ENCODE measurements at places on chromosomes 16 and 17.

GRCh38 chr17:65455972-65456343 lies 105.5 kb downstream of the AXIN2 start:
- no peak for DNase-seq

- no peak for DNase-seq
Observed at GRCh38 chr16:47310792-47311211, 150.1 kb downstream of the ITFG1 start.

DNA sequence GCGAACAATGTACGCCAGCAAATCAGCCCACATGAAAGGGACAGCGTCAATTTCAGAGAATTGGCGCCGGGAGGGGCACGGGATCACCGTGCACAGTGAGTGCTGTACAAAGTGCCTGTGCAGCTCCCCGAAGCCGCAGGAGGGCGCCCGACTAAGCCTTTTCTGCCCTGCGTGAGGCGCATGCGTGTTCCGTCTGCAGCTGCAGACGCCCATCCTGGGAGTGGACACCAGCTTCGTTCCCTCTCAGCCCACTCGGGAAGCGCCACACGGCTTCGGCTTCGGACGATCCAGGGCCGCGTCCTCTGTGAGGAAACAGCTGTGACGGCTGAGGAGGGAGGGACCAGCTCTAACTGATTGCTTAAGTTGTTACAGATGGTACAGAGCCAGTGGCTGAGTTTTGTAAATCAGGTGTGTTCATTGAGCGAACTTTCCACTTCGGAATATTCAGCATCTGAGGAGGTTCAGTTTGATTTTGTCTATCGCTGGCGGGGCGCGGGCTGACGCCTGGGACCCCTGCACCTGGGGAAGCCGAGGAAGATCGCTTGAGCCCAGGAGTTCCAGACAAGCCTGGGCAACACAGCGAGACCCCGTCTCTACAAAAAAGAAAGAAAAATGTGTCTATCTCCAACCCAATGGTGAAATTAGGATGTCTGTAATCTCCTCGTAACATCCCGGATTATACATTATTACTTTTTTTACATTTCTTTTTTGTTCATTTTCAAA lies 15.4 kb upstream of the ZNF287 start:
- peak; percentile 91 for DNase-seq

- DNase-seq: no peak
Observed at GRCh38 chr17:35240861-35241260, 2.0 kb upstream of the SLFN5 start.

- no peak for DNase-seq
Observed at GRCh38 chr17:77616254-77616731, 342.2 kb upstream of the TNRC6C start.

GRCh38 chr16:75241412-75241811 lies 10.0 kb downstream of the BCAR1 start:
- no peak for DNase-seq

GRCh38 chr16:22213801-22214200 lies 7.7 kb downstream of the EEF2K start:
- no peak for DNase-seq

DNA sequence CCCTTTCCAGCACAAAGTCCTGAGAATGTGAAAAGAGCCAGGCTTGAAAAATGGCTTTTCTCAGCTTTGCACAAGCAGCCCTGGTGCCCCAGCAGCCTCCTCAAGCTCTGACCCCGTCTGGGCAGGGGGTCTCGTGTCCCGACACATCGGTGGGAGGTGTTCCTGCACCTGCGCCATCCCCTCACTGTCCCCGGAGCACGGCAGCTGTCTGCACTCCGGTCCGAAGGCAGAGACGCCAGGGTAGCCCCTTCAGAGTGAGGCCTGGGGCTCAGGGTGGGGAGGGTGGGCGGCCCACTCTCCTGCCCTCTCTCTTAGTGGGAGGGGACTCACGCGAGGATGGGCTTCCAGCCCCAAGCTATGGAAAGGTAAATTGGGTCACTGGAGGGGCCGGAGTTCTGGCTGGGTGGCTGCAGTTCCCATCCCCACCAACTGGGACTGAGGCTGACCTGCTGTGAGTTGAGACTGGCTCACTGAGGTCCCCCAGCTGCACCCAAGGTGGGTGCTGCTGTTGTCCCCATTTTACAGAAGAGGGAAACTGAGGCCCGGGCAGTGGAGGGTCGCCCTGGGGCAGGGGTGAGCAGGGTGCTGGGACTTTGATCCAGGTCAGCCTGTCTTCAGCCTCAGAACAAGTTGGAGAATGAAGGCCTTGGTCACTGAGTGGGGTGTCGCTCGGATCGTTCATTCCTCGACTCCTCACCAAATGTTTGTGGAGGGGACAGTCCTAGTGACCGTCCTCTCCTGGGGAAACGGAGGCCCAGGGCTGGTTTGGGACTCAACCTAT lies 2.3 kb upstream of the BAIAP3 start:
- no peak for DNase-seq

- DNase-seq: no peak
Observed at GRCh38 chr16:57600048-57600835, 28.2 kb upstream of the ADGRG1 start.

DNA sequence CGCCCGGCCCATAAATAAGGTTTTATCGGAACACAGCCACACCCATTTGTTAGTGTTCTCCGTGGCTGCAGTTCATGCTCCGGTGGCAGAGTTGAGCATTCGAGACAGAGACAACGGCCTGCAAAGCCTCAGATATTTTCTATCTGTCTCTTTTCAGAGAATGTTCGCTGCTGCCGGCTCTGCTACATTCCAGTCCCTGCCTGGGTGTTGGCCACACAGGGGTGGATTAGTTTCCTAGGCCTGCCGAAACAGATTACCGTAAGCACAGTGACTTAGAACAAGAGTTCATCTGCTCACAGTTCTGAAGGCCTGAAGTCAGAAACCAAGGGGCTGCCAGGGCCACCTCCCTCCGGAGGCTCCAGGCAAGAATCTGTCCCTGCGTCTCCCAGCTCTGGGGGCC lies 19.1 kb upstream of the GSG1L start:
- DNase-seq: no peak

- no peak for DNase-seq
Observed at GRCh38 chr16:73074382-73074781, 26.5 kb upstream of the ZFHX3 start.

DNA sequence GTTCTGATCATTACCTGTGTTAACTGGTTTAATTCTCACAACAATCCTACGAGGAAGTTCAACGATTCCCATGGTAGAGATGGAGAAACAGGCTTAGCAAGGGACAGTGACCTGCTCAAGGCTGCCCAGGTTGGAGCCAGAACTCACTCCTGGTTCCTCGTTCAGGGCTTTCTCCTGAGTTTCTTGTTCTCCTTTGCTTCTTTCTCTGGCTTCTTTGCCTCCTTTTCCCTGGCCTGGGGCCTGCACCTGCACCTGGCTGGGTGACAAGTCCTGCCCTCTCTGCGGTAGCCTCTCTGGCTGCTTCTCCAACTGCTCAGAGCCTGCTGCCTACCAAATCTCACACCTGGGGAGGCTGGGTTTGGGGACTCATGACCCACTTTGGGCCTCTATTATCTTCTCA lies 2.8 kb downstream of the CCL22 start:
- no peak for DNase-seq

DNA sequence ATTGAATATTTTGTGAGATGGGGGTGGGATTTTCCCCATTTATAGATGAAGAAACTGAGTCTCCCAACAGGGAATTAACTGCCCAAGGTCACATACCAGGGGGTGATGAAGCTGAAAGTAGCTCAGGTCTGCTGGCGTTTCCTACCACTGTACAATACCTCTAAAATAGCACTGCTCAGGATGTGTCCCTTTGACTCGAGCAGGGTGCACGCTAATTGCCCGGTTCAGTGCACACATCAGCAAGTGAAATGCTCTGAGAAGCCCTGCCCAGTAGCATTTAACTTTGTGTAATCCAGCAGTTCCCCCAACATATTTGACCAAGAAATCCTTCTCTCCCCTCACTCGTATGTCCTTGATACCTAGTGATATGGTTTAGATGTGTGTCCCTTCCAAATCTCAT lies 50.1 kb upstream of the DDX52 start:
- no peak for DNase-seq

DNA sequence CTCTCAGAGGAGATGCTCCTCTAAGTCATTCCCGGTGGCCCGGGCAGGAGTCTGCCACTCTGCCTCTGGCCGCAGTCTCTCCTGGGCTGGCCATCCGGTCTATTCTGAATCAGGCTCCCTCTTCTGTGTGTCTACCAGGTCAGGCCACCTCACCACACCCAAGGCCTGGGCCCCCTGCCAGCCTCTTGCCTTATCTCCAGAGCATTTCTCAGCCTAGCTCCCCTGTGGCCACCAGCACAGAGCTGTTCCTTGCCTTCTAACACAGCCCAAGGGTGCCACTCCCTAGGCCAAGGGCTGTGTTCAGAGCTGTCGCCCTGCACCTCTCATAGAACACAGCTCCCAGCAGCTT lies 55.3 kb downstream of the MYO18A start:
- no peak for DNase-seq

- no peak for DNase-seq
Observed at GRCh38 chr17:63275971-63276745, 169.9 kb downstream of the CYB561 start.

DNA sequence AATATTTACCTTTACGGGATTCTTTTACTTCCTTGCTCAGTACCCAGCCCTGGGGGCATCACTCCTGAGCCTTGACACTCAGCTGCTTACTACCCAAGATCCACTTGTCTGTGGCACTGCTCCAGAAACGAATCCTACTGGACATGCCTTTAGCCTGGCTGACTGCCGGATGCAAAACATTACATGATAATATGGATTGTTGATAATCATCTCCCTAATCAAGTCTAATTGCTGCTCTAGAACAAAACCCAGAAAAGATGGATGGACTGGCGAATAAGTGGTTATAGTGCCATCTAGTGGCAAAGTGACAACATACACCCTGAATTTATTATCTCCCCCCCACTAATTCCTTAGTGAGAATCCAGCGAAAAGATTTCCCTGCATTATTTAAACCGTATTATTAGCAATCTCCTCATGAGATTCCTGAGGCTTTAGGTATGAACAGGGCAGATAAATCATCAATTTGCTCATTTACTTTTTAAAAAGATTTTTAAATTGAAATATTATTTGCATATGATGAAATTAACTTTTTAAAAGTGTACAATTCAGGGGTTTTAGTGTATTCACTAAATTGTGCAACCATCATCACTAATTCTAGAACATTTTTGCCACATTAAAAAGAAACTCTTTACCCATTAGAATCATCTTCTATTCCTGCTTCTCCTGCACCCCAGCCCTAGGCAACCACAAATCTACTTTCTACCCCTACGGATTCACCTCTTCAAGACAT lies 61.6 kb downstream of the RGS9 start:
- DNase-seq: peak; percentile 55

DNA sequence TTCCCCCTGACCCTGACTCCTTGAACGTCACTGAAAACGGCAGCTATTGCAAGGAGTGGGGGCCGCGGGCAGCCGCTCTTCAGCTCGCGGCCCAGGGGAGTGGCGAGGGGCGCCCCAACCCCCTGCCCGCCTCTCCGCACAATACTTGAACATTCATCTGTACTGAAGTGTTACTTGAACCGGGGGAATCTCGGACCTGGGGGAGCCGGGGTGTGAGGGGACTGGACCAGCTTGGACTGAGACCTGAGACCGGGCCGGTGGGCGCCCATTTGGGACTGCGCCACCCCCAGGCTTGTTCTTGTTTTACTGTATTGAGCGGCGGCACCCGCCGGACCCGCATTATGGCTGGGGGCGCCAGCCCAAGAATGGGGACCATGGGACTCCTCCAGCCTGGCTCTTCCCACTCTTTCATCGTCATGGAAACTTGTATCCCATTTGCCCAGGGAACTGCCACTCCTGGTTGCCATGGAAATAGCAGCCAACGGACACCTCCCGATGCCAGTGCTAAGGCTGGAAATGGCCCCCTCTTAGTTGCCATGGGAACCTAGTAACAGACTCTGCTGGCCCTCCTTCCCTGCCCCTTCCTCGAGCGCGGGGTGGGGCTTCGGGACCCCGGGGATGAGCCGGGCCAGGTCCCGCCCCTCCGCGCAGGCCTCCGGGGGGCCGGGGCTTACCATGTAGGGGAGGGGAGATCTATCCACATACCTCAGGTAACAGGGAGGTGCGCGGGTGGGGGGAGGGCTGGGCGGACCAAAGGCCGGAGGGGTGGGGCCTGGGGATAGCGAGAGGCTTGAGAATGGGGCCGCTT lies 805 bp upstream of the ORAI3 start:
- peak; percentile 91 for DNase-seq

GRCh38 chr16:11494029-11494428 lies 92.7 kb downstream of the LITAF start:
- DNase-seq: no peak

GRCh38 chr17:68939195-68939594 lies 16.0 kb downstream of the ABCA8 start:
- DNase-seq: no peak

- DNase-seq: peak; percentile 72
Observed at GRCh38 chr16:77971306-77972061, 50.9 kb upstream of the CLEC3A start.

- no peak for DNase-seq
Observed at GRCh38 chr16:88732172-88732960, 26.1 kb downstream of the CTU2 start.

DNA sequence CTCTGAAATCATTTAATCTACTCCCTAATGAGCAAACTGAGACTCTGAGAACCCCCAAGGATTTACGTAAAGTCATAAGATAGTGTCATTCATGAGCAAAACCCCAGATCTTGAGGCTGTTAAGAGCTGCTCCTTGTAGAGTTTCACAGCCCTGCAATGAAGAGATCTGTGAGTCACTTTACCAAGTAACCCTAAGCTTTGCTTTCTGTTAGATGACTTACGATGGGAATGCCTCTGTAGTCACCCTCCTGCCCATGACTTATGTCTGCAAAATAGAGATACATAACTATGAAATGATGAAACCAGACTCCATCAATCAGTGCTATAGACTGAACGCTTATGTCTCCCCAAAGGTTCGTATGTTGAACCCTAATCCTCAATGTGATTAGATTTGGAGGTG lies 117.7 kb downstream of the HS3ST3A1 start:
- DNase-seq: no peak

DNA sequence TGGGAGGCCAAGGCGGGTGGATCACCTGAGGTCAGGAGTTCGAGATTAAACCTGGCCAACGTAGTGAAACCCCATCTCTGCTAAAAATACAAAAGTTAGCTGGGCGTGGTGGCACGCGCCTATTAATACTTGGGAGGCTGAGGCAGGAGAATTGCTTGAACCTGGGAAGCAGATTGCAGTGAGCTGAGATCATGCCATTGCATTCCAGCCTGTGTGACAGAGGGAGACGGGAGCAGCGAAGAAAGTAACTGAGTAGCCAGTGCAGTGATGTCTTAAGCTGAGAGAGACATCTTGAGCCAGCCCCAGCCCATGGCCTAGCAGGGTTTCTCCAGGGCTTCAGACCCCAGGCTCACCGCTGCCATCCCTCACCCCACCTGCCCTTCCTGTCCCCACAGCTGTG lies 9.8 kb upstream of the SMIM5 start:
- DNase-seq: no peak

All from putamen (tissue), 1 donor.